ENCODE measurements at places on chromosomes 11 and 22. TPM values are rescaled to one million over a fixed set of nuclear protein-coding genes. Genes with fewer than 3 reads are reported as not detected.
A peak's percentile ranks its signal among the peaks of the same experiment; 100 is the strongest.

DNA sequence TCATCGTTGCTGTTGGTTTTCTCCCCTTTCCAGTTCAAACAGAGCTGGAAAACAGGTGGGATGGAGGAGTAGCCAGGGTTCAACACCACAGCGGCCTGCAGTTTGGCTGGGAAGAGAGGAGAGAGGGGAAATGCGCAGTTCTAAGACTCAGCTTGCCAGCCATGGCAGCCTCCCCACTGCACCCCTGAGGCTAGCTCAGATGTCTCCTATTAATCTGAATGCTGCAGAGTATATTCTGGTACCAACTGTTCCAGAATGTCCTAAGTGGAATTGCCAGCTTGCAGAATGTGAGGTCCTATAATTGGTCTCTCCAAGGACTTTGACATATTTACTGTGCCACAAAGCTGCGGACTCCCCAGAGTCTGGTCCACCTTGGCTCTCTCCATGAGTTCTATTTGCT, 32.0 kb downstream of the NEFH start:
- DNase-seq = no peak

Gene SERHL2
- total RNA-seq = 3.3 TPM

DNA sequence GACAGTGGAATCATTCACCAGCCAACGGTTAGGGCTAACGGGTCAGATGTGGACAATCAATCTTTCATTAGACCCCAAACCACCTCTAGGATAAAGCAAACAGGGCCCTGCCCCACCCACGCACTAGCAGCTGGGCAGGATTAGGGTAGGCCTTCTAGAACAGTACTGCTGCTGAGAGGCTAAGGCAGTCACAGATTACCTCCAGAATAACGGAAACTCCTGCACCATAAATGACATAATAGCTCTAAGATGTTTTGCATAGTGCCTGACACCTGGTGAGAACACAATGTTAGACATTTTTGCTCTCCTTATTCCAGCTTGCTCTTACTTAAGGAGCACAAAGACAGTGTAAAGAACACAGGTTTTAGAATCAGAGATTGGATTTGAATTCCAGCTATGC, 1.8 kb downstream of the SYTL2 start:
- DNase-seq = no peak

DNA sequence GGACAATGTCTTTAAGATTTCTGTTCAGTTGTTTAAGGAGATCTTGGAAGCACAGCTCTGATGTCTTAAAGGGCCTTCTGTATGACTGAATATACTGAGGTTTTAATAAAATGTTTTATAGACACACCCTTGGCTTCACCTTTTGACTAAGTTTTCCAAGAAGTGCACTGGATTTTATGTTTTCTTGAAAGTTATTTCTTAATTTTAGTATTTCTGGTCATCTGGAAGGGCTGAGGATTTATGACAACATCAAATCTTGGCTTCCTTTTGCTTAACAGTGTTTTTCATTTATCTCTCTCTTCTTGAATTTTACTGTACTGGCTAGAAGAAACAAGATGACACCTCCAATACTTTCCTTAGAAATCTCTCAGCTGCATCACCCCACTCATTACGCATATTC, 2423.4 kb downstream of the LRRC4C start:
- DNase-seq = no peak

DNA sequence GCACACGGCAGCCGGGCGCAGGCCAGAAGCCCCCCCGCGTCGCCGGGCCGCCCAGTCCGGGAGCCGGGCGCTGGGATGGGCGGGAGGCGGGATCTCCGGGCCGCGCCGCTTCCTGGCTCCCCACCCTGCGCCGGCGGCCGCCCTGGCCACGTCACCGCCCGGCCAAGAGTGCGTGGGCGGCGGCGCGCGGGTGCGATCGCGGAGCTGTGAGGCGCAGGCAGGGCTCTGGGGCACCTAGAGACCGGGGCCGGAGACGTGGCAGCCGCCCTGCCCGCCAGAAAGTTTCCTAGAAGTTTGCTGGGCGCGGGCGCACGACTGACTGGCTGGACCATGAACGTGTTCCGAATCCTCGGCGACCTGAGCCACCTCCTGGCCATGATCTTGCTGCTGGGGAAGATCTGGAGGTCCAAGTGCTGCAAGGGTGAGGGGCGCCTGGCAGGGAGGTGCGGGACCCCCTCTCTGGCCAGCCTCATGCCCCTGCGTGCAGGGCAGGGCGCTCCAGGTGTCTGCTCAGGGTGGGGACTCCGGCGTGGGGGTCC, at the start of gene KDELR3:
Gene KDELR3 (plus strand): TSS at position 193 of the 539 bp plus-strand sequence. CDS start 138 bp downstream, at position 331.
- DNase-seq = peak; percentile 55

GRCh38 chr22:24161909-24162308, 19.4 kb upstream of the SUSD2 start:
- DNase-seq = no peak
